ENCODE measurements at places on chromosomes 5 and 9.

DNA sequence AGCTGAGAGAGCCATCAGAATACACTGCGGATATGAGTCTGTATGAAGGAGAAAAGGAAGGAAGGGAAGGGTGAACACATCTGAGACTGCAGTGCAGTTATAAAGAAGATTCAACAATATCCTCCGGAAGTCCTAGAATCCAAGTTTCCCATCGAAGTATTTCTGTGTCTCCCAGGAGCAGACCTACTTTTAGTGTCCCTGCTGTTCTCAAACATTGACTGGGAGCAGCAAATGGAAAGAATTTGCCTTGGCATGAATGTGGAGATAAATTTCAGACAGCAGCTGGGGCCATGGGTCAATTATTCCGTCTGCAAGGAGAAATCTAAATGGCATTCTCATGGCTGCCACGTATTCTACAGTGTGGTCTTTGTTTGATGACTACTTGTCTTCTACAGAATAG is 478.1 kb upstream of the SMC2 start:
- DNase-seq, result no peak

- no peak for DNase-seq
These were observed 227.3 kb upstream of the NMUR2 start for GRCh38 chr5:152632360-152632759.

GRCh38 chr9:135141183-135141774 is 53.8 kb downstream of the OLFM1 start:
- DNase-seq, result no peak

DNA sequence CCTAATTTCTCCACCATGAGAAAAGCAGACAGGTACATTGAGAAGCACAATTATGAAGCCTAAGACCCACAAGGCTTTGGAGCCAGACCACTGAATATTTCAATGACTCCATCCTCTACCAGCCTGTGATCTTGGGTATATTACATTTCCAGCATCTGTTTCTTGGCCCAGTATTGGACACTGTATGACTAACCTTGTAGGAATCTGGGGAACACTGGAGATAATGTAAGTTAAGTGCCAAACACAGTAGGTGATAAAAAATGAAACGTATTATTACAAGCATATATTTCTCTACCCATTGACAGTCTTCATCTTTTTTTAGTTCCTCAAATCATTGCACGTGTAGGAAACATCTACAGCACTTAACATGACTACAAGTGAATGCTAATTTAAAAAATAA is 28.6 kb upstream of the FEM1C start:
- peak; percentile 66 for DNase-seq

- DNase-seq, result no peak
These were observed 67.2 kb downstream of the PRLR start for GRCh38 chr5:35162848-35163709.

GRCh38 chr5:1867114-1867814 is 15.5 kb downstream of the IRX4 start:
- DNase-seq, result no peak

GRCh38 chr9:97561501-97561900 is 60.0 kb downstream of the TMOD1 start:
- DNase-seq, result no peak

- DNase-seq, result peak; percentile 40
These were observed 75.6 kb upstream of the SLC44A1 start for GRCh38 chr9:105168870-105169319.

DNA sequence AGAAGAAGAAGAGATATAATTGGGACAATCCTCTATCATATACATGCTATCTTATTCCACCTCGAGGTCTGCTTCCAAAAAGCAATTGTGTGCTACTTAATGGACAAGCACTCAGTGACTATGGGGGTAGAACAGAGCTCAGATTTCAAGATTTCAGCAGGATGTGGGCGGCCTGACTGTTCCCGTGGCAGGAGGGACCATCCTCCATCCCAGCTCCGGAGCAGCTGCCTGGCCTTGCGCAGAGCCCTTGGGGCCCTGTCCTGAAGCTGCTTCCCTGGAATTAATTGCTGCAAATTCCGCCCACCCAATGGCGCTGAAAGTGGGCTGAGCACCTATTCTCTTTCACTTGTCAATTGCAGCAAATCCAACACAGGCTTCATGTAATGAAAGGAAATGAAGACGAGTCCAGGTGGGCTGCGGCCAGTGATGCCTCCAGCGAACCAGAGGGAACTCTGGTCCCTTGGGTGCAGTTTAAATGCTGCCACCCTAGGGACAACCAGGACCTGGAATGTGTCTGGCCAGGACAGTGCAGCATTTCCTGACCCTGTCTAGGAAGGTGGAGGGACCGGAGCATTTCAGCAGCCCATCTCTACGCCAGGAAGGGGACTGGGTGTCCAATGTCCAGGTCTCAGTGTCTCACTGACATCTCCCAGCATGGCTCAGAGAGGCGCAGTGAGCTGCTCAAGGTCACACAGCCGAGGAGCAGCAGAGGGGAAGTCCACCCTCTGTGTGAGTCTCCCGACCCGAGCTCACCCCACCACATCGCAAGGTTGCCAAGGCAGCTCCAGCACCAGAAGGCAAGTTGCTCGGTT is 50.5 kb upstream of the FCN1 start:
- DNase-seq, result no peak

DNA sequence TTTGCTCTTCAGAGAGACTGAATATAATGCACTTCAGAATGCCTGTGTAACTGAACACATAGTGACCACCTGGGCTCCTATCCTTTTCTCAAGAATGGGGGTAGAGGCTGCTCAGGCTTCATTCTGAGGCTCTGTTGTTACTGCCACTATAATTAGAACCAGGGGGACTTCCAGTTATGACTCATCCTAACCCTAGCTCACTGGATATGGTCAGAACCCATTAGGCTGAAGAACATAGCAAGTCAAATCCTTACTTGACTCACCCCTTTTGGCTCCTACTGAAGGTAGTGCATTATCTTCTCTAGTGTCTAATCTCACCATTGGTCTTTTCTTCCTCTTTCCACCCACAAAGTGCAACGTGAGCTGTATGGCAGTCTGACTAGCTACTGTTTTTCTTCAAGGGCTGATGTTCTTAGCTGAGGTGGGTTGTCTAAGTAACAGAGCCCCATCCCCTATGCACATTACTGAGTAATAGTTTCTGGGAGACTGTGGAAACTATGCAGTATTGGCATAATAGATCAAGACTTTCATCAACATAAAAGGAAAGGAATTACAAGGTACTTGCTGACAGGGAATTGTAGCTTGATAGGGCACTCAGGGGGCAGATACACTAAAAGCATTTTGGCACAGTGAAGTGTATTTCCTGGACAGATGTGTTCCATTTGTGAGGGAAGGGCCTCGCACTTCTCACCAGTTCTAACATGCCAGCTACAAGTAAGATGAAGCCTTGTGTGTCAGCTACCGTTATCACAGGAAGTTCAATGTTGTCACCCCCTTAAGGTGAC is 431.0 kb upstream of the MEF2C start:
- DNase-seq, result peak; percentile 82

GRCh38 chr5:170625221-170626165 is 121.7 kb downstream of the KCNIP1 start:
- DNase-seq, result no peak

GRCh38 chr9:91978740-91979414 is 28.8 kb upstream of the ROR2 start:
- peak; percentile 95 for DNase-seq

GRCh38 chr5:118863345-118863744 is 125.0 kb downstream of the DTWD2 start:
- DNase-seq, result no peak

DNA sequence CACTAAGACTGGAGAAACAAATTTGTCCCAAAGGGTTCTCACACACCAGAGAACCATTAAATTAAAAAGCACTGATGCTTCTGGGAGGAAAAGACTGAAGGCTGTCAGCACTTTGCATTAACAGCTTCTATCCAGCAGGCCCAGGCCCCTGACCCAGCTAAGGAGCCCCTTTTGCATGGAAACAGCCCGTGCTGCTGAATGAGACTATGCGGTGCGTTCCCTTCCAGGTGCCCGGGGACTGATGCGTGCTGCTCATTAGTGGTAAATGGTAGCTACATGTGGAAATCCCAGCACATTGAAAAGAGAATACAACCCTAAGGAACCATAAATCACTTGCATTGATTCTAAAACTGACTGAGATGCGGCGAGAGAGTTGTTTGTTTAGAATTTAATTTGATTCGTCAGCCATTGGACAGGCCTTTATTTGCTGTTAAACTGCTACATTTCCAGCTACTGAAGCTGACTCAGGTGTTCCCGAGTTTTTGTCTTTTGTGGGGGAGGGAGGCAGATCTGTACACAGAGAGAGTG is 351.0 kb upstream of the SLC24A2 start:
- DNase-seq, result no peak
